ENCODE measurements at places on chromosomes 11 and 22. TPM values are rescaled to one million over a fixed set of nuclear protein-coding genes. Genes with fewer than 3 reads are reported as not detected.

Gene TMEM121B
- total RNA-seq = not detected

Gene DDIAS
- total RNA-seq = 0.52 TPM

Gene INSC
- not detected for total RNA-seq

Gene C22orf31
- total RNA-seq = not detected

Gene MAP6
- total RNA-seq = 0.18 TPM

Gene EMSY
- 25.3 TPM for total RNA-seq

Gene ZPR1
- total RNA-seq = 87.1 TPM

Gene NOX4
- total RNA-seq = not detected

Gene APOA4
- not detected for total RNA-seq

Gene SMCO4
- total RNA-seq = 6.6 TPM

Gene KCTD14
- 0.52 TPM for total RNA-seq

Gene TREH
- total RNA-seq = not detected

Gene SH3BP1
- total RNA-seq = 97.5 TPM

Gene GGTLC2
- not detected for total RNA-seq

Gene OLFML1
- not detected for total RNA-seq

Gene CDC42EP1
- not detected for total RNA-seq

Gene CD248
- total RNA-seq = not detected

Gene TMPRSS4
- not detected for total RNA-seq

Gene EXPH5
- total RNA-seq = 0.96 TPM

Gene OR2AT4
- total RNA-seq = not detected

Gene ZFP91
- 36.1 TPM for total RNA-seq

Gene SYT9
- not detected for total RNA-seq

Gene PATE1
- total RNA-seq = not detected

Gene GTF2H1
- total RNA-seq = 22.0 TPM

Gene DRD4
- total RNA-seq = 0.40 TPM

Gene SLC25A17
- total RNA-seq = 6.9 TPM

Gene DUSP8
- total RNA-seq = 79.5 TPM

Gene C11orf86
- not detected for total RNA-seq

Gene PRR5L
- 11.1 TPM for total RNA-seq

Gene CACNA1I
- total RNA-seq = 20.3 TPM

Gene CD3E
- 511 TPM for total RNA-seq

Gene TMEM45B
- 4.8 TPM for total RNA-seq

Gene MAPK8IP1
- total RNA-seq = 7.6 TPM

Gene OR52E1
- not detected for total RNA-seq

Gene OR8D1
- not detected for total RNA-seq

Gene TMEM109
- total RNA-seq = 42.8 TPM

Gene SLC5A1
- not detected for total RNA-seq

Gene GAL3ST1
- not detected for total RNA-seq

All from T-helper 17 cell (primary cell).